ENCODE measurements at places on chromosomes 2 and 18. TPM values are rescaled to one million over a fixed set of nuclear protein-coding genes. Genes with fewer than 3 reads are reported as not detected.

GRCh38 chr2:214465363-214466146 is 54.7 kb downstream of the VWC2L start:
- peak overlapping the region; percentile 8 for H3K27ac ChIP-seq
- H3K27me3 ChIP-seq, result no peaks in the 10 kb centered on the region
- no peak overlapping the region for H3K4me3 ChIP-seq
- H3K4me1 ChIP-seq, result no peaks in the 10 kb centered on the region
- DNase-seq, result no peak
- no peaks in the 10 kb centered on the region for H3K36me3 ChIP-seq

DNA sequence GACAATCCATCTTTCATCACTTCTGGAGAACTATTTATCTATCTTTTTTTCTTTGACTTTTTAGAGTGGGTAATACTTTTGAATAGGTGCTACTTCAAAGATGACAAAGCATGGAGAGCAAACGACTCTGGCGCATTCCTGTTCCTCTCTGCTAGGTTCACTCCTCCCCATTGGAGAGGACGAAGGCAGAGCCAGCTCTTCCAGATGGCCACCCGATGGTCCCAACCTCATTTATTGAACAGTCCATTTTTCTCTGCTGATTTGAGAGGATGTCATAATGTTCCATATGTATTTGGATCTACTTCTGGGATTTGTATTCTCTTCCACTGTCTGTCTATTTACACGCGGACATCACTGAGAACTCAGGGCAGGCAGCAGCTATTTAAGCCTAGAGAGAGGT is 284.3 kb upstream of the CXCR4 start:
- no peaks in the 10 kb centered on the region for H3K36me3 ChIP-seq
- H3K27ac ChIP-seq, result no peak overlapping the region
- DNase-seq, result no peak
- H3K4me1 ChIP-seq, result no peaks in the 10 kb centered on the region
- no peaks in the 10 kb centered on the region for H3K27me3 ChIP-seq
- no peak overlapping the region for H3K4me3 ChIP-seq

GRCh38 chr2:82790206-82791021 is 1668.7 kb downstream of the SUCLG1 start:
- H3K27me3 ChIP-seq, result no peaks in the 10 kb centered on the region
- DNase-seq, result no peak
- H3K4me1 ChIP-seq, result no peaks in the 10 kb centered on the region
- H3K4me3 ChIP-seq, result no peak overlapping the region

DNA sequence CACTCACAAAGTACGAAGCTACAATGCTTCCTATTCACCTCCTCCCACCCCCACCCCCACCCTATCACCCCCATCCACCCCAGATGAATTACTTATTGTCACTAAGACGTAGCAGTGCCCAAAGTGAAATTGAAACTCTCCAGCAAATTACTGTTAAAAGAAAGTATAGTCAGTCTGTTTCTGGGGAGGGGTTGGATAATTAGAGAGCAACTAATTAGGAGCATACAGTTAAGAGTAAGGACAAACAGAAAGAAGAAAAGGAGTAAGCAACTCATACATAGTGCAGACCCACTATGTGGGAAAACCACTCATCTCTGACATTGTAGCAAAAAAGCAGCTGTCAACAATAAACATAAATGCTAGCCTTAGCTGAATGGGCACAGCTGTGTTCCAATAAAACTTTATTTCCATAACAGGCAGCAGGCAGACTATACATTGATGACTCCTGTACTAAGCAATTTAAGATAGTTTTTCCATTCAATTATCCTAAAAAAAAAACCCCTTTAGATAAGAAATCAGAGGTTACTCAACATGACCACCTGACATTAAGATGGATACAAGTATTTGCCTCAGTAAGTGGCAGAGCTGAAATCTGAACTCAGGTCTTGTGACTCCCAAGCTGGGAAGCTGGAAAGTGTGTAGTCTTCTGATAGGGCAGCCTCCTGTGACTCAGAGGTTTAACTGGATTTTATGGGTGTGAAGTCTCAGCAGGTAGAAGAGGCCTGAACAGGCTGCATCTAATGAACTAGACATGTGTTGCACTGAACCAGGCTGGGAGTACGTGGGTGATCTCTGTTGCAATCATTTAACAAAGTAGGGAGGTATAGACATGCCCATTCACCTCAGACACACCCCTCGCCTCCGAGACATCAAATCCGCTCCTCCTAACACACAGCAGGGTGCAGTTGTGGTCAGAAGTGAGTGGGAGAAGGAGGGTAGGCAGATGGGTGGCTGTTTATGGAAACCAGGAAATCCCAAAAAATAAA is 171.8 kb upstream of the KLF7 start:
- H3K4me3 ChIP-seq, result no peak overlapping the region
- H3K36me3 ChIP-seq, result no peaks in the 10 kb centered on the region
- H3K27ac ChIP-seq, result no peak overlapping the region
- no peaks in the 10 kb centered on the region for H3K4me1 ChIP-seq
- no peaks in the 10 kb centered on the region for H3K27me3 ChIP-seq

MARCO gene
- total RNA-seq, result 28.4 TPM

ABCB6 gene
- total RNA-seq, result 17.9 TPM

C2orf72 gene
- total RNA-seq, result 20.5 TPM
